ENCODE measurements at places on chromosomes 3 and 15. TPM values are rescaled to one million over a fixed set of nuclear protein-coding genes. Genes with fewer than 3 reads are reported as not detected.

GRCh38 chr3:102238362-102238761, 196.5 kb upstream of the ZPLD1 start:
- no peak for DNase-seq

DNA sequence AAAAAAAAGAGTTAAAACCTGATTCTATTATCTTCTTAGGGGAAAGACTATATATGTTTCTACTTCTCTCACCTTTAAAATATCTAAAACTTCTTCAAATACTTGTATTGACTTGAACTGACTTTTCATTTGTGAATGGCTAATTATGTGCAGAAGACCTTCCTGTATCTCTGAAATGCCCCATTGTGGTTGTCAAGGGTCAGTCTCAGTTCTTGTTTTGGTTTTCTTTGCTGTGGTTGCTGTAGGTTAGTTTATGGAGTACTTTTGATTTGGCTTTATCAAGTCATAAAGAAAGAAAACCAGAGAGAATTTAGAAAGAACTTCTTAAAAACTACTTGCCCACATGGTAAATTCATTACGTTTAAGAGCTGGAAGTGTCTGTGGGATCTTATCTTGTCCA, 345.3 kb upstream of the POU1F1 start:
- DNase-seq: no peak

GRCh38 chr3:111831840-111832239, 27.2 kb upstream of the PHLDB2 start:
- DNase-seq: no peak

DNA sequence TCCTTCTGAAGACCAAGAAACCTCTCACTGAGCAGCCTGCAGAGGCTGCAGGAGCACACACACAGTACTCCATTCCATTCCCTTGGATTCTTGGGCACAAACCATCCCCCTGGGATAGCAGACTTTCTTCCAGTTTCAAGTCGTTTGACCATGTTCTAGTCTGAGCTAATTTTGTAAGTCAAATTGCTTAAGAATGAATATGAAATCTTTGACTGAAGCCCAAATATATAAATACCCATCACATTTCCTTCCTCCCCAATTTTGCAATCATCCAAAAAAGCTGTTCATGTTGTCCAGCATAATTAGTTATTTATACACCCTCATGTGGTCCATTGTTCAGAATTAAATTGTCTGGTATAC, 231.2 kb upstream of the TPRG1 start:
- no peak for DNase-seq

DNA sequence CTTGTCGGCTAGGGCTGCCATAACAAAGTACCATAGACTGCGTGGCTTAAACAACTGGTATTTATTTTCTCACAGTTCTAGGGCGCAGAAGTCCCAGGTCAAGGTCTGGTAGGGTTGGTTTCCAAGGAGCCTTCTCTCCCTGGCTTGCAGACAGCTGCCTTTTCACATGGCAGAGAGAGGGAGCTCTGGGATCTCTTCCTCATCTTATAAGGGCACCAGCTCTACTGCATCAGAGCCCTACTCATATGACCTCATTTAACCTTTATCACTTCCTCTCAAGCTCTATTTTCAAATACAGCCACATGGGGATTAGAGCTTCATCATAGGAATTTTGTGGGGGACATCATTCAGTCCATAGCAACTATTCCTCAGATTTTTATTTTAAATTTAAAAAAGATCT, 17.6 kb upstream of the PAQR9 start:
- DNase-seq: no peak

EIF4E3 gene
- total RNA-seq: 20.9 TPM

CRABP1 gene
- 10.5 TPM for total RNA-seq

DNA sequence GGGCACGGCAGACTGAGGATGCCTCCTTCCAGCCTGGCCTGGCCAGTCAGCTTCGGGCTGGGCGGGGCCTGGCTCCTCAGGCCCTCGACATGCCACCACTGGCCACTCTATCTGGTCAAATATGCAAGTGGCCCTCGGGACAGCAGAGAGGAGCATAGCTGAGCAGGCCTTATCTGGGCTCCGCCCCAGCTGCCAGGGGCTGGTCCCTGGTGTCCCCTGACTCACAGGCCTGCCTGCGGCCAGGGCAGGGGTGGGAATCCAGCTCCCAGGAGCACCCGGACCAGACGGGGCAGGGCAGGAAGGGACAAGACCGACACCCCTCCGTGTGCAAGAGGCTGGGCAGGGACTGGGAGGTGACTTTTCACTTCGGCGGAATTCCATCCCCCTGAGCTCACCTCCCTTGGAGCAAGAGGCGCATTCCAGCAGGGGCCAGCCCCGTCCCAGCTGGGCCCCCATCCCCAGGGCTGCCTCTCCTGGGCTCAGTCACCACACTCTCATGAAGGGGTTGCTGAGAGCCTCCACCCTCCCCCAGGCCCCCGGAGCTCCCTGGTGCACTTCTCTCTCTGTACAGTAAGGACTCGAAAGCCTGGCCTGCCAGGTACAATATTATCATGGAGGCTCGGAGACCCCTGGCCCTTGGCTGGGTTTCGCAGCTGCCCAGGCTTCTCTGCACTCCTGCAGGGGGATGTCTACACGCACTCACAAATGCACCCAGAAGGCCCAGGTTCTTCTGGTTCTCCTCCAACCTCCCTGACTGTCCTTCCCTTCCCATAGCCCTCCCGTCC, 29.5 kb downstream of the WNT7A start:
- no peak for DNase-seq

GRCh38 chr3:8532251-8532871, 30.7 kb downstream of the LMCD1 start:
- DNase-seq: no peak

All from occipital lobe (tissue), 3 donors.